Fibroblast of the aortic adventitia (primary cell): ENCODE measurements at places on chromosomes 1 and 21. TPM values are rescaled to one million over a fixed set of nuclear protein-coding genes. Genes with fewer than 3 reads are reported as not detected.

DISP3 gene
- total RNA-seq, result not detected in 2 replicates

PLEKHA6 gene
- total RNA-seq, result 3.6 and 5.1 TPM in 2 replicates

COX20 gene
- 44.2 and 98.5 TPM in 2 replicates for total RNA-seq

VANGL2 gene
- total RNA-seq, result not detected in 2 replicates

HEYL gene
- not detected in 2 replicates for total RNA-seq
